ENCODE measurements at places on chromosomes 2 and 18.

- DNase-seq = no peak
These were observed 21.9 kb downstream of the CENPO start for GRCh38 chr2:24815171-24815570.

- DNase-seq = no peak
These were observed 110.7 kb upstream of the OTX1 start for GRCh38 chr2:62939735-62940491.

- no peak for DNase-seq
These were observed 4.4 kb downstream of the BCS1L start for GRCh38 chr2:218663901-218664300.

GRCh38 chr2:44933434-44933951, 8.0 kb upstream of the SIX3 start:
- no peak for DNase-seq

GRCh38 chr18:56645415-56646016, 5.6 kb upstream of the WDR7 start:
- DNase-seq = no peak

DNA sequence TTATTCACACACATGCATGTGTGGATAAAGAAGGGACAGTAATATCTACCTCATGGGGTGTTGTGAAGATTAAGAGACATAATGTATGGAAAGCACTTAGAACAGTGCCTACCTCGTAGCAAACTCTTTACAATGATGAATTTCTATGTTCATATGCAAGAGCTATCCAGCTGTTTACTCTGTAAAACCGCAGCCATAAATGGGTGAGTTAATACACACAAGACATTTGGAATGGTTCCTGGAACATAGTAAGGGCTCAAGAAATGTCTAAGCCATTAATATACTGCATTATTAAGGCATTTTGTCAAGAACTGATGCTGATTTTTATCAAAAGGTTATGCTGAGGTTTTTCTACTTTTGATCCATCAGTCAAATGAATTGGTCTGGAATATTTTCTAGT, 1076.2 kb downstream of the TSN start:
- no peak for DNase-seq

GRCh38 chr2:128721096-128721495, 402.4 kb upstream of the HS6ST1 start:
- no peak for DNase-seq

- DNase-seq = no peak
These were observed 209.8 kb downstream of the GBX2 start for GRCh38 chr2:235958221-235958930.

Measured in dorsolateral prefrontal cortex (tissue), 122 donors.